ENCODE measurements at places on chromosomes 2 and 18.

DNA sequence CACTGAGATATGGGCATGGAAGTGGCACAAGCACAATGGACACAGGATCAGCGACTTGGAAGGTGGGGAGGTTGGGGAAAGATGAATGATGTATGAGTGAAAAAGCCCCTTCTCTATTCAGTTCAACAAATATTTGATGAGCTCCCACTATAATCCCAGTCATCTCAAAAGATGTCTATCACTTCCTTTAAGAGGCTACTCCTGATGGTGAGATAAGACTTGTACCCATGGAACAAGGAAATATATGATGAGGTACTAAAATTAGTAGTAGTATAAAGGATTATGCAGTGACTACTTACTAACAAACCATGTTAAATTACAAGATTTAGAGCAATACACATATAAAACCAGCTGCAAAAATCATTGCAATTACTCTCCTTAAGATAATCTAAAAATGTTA is 107.8 kb upstream of the COL5A2 start:
- DNase-seq = no peak

- DNase-seq = no peak
Observed at GRCh38 chr2:75846683-75847190, 136.0 kb upstream of the GCFC2 start.

DNA sequence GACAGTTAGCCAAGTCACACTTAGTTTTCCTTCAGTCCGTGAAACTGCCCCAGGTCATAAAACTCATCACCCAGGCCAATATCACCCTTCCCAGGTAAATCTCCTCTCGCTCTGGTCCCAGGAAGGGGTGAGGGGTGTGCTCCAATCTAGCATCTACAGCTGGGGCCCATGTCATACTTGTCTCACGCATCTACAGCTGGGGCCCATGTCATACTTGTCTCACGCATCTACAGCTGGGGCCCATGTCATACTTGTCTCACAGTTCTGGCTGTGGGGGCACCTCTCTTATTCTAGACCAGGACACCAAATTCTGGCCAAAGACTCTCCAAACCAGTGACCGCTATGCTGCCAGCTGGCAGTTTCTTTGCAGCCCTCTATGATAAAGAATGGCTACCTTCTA is 123.3 kb upstream of the DLGAP1 start:
- DNase-seq = no peak

DNA sequence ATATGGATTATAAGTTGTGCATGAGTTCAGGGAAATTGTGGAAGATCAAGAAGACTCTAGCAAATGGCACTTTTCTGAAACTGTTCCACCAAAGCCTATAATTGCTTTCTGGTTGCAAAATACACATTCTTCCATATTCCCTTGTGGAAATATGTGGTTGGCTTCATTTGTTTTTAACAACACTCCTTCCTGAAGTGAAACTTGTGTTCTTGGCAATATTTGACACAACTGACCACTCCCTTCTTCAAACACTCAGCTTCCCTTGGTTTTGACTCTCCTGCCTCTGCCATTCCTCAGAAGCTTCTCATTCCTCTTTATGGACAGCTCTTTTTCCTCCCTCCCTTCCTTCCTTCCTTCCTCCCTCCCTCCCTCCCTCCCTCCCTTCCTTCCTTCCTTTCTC is 192.3 kb downstream of the PMAIP1 start:
- no peak for DNase-seq

GRCh38 chr2:186125156-186125555 is 360.9 kb upstream of the ZC3H15 start:
- no peak for DNase-seq

GRCh38 chr2:88170472-88170892 is 336 bp downstream of the THNSL2 start:
- DNase-seq = no peak

- DNase-seq = no peak
Observed at GRCh38 chr18:12839057-12839525, 44.9 kb downstream of the PTPN2 start.

DNA sequence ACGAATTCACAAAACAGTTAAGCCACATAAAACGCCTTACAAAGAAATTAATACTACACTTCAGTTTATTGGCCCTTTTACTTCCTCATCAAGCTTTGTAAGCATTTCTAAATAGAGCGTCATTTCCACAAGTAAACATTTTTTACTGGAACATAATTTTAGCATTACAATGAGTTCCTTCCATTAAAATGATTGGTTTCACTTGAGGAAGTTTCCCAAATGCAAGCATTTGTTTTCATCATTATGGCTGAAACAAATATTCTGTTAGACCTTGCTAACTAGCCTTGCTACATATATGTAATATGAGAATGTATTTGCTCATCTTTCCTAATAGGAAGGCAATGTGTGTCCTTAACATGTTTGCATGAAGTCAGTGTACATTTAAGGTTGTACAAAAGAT is 579.1 kb downstream of the IRS1 start:
- no peak for DNase-seq

DNA sequence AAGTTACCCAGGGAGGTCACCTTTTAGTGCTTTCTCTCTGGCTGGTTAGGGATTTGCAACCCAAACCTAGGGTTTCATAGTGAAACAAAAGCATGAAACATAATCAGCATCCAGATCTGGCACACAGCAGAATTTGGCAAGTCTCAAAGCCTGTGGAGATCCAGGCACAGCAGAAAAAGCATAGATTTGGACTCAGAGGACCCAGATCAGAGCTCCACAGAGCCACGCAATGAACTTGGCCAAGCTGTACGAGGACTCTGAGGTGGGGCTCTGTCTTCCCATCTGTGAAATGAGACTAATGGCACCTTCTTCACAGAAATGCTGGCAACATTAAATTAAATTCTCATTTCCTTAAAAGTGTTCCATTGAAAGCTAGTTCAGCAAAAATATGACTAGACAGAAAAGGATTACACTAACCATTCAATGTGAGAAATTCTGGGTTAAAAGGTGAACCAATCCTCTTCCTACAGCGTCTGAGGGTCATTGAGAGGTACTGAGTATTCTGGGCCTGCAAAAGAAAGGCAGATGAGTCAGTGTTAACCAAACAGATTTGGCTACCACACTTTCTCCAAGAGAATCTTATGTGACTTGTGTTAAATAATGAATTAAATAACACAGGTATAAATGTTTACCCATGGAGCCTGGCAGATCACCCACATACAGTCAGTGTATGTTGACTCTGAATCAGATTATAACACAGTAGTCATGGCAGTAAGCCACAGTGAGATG is 266.3 kb downstream of the MREG start:
- DNase-seq = no peak

DNA sequence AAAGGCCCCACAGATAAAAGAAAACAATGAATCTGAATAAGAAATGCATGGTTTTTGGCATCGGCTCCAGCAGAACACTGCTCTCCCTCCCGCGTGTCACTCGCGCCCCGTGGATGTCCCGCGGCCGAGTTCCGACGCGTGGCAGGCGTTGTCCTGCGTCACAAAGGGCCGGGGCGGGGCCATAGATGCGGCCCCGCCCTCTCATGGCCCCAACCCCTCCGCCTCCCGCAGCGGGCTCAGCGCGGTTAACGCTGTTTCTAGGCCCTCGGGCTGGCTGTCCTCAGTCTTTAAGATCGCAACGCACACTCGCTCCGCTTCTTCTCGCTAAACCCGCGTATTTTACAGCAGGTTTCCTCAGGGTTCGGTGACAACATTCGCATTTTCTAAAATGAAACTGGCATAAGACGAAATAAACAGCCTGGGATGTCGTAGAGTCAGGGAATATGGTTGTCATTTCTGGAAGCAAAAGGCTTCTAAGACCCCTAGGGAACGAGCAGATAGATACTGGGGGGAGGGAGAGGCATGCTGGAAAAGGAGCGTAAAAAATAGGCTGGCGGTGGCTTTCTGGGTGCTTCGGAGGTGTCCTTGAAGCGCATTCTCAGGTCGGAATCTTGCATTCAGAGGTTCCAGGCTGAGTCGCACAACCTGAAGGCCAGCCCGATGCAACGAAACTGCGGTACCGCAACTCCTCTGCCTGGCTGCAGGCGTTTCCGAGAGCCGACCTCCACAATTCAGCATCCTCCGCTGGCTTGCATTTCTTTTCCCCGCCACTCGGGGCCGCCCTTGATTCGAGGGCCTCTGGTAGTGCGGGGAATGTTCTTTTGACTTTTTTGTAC is at the start of gene FKBP7:
FKBP7 (minus strand) TSS at position 162 of the 836 bp plus-strand sequence; CDS start at position 61, 101 bp downstream.
- peak; percentile 89 for DNase-seq

DNA sequence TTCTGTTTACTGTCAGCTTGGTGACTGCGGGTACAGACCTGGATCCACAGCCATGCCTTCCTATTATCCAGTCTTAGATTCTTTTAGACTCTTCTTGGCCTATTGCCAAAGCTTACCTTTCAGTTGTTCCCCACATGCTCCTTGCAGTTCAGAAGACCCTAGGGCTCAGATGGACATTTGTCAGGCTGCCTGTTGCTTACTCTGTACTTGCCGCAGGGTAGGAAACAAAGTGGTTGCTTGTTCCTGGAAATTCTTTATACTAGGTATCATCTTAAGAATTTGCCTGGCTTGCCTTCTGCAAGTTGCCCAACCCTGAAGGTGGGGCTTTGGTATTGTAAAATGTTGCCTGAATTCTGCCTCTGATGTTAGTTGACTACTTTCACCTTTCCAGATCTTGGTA is 24.4 kb downstream of the CD28 start:
- DNase-seq = no peak

GRCh38 chr2:208101716-208102631 is 22.4 kb downstream of the CRYGD start:
- DNase-seq = no peak

GRCh38 chr2:41498781-41499180 is 549.0 kb upstream of the PKDCC start:
- DNase-seq = no peak

DNA sequence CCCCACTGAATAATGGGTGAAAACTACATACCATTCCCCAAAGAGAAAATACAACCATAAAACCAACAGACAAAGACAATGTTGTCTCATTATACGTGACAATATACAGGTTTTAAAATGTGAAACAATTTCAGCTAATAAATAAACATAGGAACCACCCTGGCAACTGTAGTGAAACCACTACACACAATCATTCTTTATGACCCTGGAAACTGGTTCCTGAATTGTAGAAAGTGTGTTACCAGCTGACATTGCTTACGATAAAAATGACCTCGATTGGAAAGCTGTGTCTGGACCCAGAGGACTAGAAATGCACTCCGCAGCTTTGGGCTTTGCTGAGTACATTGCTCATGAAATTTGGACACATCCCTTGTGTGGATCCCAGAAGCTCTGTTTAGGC is 73.9 kb upstream of the LPIN2 start:
- no peak for DNase-seq

DNA sequence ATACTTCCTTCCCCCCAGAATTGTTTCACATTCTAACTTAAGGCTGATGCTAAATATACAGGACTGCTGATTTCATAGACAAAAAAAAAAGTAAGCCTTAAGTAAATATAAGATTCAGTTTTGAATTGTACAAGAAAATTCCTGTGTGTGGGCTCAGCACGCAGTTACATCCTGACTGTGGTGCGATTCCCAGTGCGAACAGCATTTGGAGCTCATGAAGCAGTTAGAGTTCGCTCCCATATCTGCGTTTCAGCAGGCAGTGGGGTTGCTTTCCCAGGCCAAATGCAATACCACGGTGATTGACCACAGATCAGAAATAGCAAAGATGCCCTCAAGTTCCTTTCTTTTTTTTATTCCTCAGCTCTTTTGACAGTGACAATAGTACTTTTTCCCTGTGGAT is 75.6 kb downstream of the SATB2 start:
- no peak for DNase-seq

DNA sequence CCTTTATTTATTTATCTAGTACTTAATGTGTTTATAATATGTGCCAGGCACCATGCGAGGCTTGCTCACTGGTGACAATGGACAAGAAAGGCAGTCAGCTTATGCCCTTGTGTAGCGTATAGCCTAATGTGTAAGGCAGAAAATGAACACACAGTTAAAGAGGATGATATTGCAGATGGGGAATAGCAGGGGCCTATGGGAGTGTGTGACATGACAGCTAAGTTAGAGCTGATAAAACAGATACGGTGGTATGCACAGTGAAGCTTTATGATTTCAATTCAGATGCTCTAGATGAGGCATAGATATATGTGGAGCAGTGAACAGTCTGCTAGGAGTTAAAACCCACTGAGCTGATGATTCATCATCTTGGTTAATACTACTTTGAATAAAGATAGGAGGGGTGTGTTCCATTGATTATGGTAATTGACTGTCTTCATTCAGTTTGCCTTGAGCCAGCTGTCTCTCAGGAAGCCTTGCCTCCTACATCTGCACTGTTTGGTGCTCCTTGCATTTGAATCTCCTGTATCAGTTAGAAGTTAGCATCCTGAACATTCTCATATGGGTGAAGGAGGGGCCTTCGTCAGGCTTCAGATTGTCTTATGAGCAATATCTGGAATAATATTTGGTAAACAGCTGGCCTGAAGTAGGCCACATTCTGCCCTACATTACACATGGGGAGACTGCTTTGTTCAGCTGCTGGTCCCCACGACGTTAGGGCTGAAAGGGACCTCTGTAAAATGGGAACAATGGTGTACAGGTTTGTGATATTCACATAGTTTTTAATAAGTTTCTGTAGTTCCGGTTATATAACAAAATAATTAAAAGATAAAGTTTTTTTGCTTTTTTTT is 13.2 kb downstream of the MAP4K4 start:
- DNase-seq = no peak

DNA sequence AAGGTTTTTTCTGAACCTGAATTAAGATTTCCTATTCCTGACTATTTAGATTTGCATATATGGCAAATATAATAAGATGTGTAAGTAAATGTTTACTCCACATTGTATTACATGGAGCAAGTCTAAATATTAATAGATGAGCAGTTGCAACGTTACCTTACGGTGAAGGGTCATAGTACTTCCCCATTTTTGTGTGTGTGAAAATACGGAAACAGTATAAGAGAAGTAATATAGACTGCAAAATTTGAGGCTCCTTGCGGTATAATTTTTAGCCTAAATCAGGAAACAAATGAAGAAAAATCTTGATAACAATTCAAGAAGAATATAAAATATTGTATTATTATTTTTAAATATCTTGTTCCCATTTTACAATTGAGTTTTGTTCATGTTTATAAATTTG is 434.2 kb downstream of the GRB14 start:
- DNase-seq = no peak

Data from Peyer's patch (tissue), 4 donors.